T-helper 1 cell (primary cell): ENCODE measurements at places on chromosomes 5 and 9.

GRCh38 chr5:173626505-173626820 is 10.0 kb upstream of the BOD1 start:
- DNase-seq, result no peak

DNA sequence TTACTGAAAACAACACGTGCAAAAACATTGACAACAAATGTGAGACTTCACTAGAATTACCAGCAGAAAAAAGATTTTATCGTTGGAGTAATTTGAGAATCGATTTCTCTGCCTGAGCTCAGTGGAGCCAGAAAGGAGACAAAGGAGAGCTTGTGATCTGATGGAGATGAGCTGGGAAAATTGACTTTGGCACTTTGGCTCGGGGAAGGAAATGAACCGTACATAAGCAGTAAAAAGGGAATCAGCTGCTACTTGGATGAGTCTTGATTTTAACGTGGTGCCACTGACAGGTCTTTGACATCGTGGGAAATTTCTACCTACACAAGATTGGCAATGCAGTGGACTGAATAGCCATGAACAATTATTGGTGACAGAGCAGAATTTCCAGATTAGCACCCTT is 244.7 kb upstream of the RPS23 start:
- no peak for DNase-seq

DNA sequence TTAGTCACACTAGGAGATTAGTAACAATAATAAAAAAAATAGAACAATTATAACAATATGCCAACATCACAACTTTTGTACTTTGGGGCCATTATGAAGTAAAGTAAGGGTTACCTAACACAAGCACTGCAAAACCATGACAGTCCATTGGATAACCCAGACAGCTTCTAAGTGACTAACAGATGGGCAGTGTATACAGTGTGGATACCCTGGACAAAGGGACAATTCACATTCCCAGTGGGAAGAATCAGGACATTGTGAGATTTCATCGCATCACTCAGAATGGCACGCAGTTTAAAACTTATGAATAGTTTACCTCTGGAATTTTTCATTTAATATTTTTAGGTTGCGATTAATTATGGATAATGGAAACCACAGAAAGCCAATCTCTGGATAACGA is 45.6 kb upstream of the JADE2 start:
- DNase-seq, result no peak

GRCh38 chr5:124704594-124705284 is 41.7 kb downstream of the ZNF608 start:
- DNase-seq, result no peak

GRCh38 chr5:107655831-107656230 is 14.9 kb downstream of the EFNA5 start:
- no peak for DNase-seq

- DNase-seq, result no peak
Measured at GRCh38 chr5:170108266-170108785, 2.6 kb downstream of the FOXI1 start.

DNA sequence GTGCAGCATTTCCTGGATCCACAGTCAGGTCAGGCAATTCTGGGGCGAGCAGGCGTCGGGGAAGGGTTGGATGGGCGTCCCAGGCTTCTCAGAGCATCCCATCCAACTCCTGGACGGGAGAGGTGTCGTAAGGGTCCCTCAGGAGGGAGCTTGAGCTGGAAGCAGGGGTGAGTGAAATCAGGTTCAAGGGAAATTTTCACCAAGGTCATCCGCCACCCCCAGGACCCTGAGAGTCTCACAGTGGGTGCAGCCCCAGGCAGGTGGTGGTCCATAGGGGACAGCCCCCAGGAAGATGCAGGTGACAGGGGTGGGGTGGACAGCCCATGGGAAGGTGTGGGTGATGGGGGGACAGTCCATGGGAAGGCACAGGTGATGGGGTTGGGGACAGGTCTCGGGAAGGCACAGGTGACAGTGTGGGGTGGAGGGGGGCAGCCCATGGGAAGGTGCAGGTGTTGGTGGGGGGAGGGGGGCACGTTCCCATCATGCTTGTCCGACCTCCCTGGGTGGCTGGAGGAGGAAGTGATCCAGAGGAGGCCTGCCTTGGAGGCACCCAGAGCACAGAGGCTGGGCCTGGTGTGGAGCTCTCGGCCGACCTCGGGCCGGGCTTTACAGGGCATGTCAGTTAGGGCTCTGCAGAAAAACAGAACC is 48.9 kb downstream of the AHRR start:
- no peak for DNase-seq

DNA sequence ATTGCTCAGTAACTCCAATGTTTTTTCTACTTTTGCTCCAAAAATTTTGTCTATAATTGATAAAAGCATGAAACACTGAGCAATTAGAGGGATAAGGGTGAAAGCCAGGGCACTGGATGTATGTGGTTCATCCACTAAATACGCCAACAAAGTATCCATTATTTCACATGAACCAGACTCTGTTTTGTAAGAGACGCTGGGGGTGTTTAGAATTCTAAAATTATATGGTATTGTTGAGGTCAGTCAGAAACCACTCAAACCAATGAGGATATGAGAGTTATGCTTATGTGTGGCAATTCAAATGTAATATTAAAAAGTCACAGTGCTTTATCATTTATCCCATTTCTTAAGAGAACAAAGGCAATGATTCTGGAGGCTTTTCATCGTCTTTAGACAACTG is 220.2 kb downstream of the EFNA5 start:
- no peak for DNase-seq

DNA sequence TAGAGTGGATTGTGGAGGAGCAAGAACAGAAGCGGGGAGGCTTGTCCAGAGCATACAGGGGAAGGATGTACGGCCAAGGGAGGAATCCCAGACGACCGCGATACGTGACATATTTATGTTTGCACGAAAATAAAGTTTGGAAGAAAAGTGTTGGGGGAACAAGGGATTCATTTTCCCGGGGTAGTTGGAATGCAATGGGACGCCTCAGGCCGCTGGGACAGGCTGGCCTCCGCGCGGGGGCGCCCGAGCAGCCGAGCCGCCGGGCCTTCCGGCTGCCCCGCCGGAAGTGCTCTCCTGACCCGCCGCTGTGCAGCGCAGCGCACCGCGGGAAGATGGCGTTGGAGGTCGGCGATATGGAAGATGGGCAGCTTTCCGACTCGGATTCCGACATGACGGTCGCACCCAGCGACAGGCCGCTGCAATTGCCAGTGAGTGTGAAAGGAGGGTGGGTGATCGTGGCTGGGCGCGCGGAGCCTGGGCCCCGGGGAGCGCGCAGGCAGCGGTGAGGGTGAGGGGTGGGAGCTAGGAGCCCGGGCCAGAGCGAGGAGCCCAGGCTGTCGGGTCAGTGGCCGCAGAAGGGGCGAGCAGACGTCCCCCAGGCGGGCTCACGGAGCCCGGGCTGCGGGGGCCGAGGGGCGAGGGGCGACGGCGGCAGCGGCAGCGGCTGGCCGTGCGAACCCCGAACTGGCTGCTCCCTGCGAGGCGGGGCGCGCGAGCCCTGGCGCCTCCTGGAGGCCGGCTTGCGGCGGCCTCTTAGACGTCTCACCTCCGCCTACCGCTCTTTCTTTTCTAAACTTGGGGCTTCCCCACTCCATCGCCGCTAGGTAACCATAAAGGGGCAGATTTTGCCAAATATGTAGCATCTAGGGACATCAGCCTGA is at the start of gene PHAX:
Gene PHAX, plus strand, starts transcription at position 317 of the 881 bp plus-strand sequence. Its CDS starts 16 bp downstream, at position 333.
- peak; percentile 56 for DNase-seq

- DNase-seq, result no peak
Measured at GRCh38 chr9:7360513-7360912, 439.1 kb downstream of the DMAC1 start.

DNA sequence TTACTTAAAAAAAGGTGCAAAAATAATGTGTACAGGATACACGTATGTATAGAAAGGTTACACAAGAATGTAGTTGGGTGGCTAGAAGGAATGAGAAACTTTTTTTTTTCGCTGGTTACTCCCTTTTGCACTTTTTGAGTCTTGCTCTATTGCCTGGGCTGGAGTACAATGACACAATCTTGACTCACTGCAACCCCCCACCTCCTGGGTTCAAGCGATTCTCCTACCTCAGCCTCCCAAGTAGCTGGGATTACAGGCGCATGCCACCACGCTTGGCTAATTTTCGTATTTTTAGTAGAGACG is 15.8 kb downstream of the FBXW11 start:
- no peak for DNase-seq

GRCh38 chr9:132506977-132507669 is 75.3 kb upstream of the BARHL1 start:
- DNase-seq, result no peak

- no peak for DNase-seq
Measured at GRCh38 chr5:35363387-35363965, 133.2 kb upstream of the PRLR start.

DNA sequence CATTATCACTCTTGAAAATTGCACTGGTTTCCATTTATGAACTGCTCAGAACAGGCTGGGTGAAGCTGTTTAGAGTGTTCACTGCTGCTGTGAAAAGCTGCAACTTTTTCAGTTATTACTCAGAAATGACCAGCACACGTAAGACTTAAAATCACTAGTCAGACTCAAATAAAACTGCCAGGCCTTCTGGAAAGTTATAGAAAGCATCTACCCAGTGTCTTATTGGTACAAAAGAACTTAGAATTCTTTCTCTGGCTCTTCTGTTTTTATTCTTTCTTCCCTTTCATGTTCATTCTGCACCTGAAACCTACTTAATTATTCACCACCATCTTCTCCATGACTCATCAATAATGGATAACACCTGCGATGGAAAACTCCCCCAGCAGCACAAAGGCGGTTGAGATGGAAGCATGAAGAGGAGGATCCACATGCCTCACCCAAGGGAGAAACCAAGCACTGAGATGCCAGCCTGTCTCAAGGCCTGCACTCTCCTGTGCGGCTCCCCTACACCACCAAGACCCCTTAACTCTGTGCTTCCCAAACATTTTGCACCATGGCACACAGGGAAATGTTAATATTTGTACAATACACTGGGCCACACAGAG is 171.9 kb downstream of the ENTREP1 start:
- no peak for DNase-seq
